ENCODE measurements at places on chromosomes 4 and X. TPM values are rescaled to one million over a fixed set of nuclear protein-coding genes. Genes with fewer than 3 reads are reported as not detected.
A peak's percentile ranks its signal among the peaks of the same experiment; 100 is the strongest.

- DNase-seq, result no peak
Observed at GRCh38 chr4:40553995-40554394, 75.7 kb downstream of the RBM47 start.

BOD1L1 gene
- 9.9 TPM for total RNA-seq

DNA sequence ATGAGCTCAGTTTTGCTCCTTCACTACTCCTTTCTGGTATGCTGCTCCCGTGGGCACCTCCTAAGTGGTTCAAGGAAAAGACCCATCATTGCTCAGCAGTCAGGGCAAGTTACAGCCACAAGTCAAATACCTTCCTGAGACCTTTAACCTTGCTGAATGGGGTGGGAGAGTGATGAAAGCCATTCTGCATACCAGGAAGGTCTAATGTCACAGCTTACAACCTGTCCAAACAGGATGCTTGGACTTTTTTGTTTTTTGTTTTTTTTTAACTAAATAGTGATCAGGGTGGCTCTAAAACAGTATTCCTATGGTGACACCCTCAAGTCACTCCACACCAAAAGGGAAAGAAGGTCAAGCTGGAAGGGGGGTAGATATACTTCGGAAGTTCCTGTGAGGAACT, 93.1 kb downstream of the GPC3 start:
- DNase-seq, result peak; percentile 75

- DNase-seq, result no peak
Observed at GRCh38 chrX:25166546-25166945, 150.8 kb upstream of the ARX start.

DCAF12L2 gene
- not detected for total RNA-seq

DNA sequence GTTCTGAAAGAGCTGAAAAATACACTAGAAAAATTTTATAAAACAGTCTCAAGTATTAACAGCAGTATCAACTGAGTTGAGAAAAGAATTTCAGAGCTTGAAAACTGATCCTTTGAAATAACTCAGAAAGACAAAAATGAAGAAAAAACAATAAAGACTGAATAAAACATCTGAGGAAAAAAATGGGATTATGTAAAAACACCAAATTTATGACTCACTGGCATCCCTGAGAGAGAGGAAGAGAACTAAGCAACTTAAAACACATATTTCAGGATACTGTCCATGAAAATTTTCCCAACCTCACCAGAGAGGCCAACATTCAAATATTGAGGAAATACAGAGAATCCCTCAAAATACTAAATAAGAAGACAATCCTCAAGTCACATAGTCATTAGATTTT, 22.9 kb downstream of the PABPC4L start:
- no peak for DNase-seq

DNA sequence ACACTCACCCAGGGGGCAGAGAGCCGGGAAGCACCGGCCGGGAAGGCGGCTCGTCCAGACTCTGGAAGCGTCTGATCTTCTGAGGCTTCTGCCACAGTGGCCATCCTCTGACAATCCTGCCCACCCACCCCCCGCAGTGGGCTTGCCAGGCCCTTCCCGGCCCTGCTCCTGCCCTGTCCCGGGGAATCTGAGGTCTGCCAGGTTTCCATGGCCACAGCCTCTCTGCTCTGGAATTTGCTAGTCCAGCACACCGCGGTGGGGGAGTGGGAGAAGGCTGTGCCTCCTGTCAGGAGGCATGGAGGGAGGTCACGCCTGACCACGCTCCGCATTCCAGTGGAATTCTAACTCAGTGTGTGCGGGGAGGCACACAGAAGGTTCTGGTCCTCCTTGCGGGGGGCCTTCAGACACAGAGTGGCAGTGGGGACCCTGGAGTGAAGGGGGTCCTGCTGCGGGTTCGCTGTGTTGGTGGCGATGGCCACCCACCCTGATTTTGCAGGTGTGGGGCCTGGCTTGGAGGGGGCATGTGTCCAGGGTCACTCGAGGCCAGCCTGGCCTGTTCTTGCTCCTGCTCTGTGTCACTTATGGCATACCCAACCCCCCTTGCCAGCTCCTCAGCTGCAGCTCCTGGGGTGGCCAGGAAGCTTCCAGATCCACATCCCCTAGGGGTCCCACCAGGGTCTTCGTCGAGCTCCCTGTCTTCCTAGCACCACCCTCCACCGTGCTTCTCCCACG, 55.6 kb upstream of the ADRA2C start:
- no peak for DNase-seq

GRCh38 chrX:2264179-2265030, 236.4 kb downstream of the DHRSX start:
- no peak for DNase-seq

GDPD2 gene
- not detected for total RNA-seq

- DNase-seq, result no peak
Observed at GRCh38 chrX:45830343-45830742, 629.7 kb upstream of the DIPK2B start.

DNA sequence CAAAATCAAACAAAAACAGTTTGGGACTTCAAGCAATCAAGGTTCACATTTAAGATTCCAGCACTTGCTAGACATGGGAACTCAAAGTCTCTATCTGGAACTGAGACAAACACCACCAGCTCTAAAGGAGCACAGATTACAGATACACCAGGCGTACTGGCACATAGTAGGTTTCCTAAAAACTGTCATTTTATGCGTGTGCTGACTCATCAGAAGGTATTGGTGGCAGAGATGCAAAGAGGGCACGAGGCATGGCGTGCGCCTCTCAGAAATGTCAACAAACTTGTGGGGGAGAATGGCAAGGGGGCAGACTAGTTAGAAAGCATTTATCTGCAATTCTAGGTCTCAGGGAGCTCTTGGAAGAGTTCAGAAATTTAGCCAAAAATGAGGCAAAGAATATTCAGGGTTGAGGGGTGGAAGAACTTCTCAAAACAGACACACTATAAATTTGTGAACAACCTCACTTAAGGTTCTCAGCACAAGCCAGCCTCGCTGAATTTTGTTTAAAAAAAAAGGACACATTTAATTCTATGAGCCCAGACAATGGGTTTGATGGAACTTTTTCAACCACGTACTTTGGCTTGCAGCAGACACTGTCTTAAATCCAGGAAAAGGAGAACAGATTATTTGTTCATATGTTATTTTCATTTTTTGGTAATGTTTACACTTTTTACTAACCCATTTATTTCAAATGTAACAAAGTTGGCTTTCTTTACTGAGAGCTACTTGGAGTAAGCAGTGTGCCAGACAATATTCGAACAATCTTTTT, 100.0 kb downstream of the SHISA3 start:
- DNase-seq, result no peak

DNA sequence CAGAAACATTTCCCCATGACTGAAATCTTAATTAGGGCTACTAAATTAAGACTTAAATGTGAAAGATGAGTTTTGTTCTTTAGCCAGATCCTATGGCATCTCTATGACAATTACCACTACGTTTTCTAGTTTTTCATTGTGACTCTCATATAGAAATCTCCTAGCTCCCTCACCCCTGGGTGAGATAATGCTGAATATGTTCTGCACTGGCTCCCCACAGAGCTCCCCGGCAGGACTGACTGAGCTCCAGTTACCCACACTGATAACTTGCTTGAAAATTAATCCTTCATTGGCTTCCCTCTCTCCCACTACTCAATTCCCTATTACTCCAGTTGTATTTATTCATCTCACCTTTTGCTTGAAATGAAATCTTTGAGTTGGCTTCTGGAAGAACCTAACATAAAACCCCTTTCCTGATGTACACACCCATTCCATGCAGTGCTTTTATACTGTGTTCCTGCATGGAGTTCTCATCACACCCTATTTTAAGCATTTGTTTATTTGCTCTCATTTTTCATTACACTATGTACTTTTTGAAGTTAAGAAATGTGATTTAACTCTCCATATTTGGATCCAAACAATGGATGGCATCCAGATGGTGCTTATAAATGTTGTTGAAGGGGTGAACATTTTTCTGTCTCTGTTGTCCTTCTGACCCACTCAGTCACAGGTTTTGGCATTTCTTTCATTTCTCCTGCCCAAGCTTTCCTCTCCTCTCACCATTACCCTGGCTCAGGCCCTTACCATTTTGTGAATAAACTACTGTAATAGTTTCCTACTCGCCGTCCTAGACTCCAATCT, 623.4 kb downstream of the SPRY1 start:
- no peak for DNase-seq

CHST7 gene
- total RNA-seq, result 2.3 TPM

- DNase-seq, result peak; percentile 41
Observed at GRCh38 chr4:163681208-163681821, 186.8 kb downstream of the TMA16 start.

DNA sequence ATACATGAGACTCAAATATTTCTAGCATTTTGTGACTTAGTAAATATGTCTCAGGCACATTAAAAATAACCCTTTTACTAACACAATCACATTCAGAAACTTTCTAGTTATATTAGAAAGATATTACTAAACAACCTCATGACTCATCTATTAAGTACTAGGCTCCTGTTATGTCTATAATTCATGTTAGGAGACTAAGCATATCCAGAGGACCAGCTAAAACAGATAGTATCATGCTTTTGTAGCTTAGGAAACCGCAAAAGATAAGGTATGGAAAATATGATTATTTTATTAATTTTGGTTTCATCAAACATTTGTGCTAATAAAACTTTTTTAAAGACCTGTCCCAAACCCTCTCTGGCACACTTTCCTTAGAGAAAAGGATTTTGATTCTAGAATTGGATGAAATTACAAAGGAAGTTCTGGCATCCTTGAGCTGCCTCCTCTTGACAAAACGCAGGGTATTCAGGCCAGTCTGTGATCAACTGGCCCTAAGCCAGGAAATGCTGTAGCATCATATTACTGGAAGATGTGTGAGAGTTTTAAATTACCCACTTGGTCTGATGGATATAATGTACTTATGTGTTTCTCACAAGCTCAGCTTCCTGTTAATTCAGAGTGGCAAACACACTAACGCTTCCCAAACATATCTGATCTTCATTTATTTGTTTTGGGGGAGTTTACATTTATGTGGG, 60.4 kb downstream of the NRK start:
- DNase-seq, result no peak

ELOVL6 gene
- 8.1 TPM for total RNA-seq

DNA sequence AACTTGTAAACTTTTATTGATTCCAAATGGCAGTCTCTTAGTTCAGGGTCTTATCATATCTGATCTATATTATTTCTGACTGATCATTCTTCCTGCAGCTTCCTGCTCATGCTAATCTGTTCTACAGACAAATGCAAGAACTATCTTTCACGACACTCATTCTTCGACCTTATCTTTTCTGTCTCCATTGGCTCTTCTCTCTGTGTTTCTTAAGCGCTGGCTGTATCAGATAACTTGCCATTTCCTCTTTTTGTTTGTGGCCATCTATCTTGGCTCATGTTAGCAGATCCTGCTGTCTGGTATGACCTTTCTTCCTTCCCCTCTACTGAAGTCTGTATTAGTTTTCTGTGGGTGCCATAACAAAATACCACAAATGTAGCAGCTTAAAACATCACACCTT, 230.5 kb upstream of the PUDP start:
- DNase-seq, result no peak

GRCh38 chr4:6658597-6659075, 18.2 kb downstream of the MRFAP1 start:
- DNase-seq, result no peak

GRCh38 chrX:154327038-154327820, 31.6 kb downstream of the TKTL1 start:
- DNase-seq, result no peak

DNA sequence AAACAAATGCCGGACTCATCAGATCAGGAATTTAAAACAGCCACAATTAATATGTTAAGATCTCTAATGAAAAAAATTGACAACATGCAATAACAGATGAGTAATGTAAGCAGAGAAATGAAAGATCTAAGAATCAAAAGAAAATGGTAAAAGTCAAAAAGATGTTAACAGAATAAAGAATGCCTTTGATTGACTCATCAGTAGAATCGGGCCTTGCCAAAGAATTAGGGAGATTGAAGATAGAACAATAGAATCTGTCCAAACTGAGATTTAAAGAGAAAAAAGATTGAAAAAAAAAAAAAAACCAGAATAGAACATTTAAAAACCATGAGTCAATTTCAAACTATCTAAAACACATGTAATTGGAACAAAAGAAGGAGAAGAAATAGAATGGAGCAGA, 25.9 kb upstream of the GUCY1A1 start:
- no peak for DNase-seq

Data from HT-29 (cell line).